Activated B cell treated with CpG ODN at 0.5 μM for 24 hours (primary cell): ENCODE measurements at places on chromosomes 1 and 21.

GRCh38 chr1:204791453-204792353 is 79.0 kb upstream of the NFASC start:
- DNase-seq = peak; percentile 67

DNA sequence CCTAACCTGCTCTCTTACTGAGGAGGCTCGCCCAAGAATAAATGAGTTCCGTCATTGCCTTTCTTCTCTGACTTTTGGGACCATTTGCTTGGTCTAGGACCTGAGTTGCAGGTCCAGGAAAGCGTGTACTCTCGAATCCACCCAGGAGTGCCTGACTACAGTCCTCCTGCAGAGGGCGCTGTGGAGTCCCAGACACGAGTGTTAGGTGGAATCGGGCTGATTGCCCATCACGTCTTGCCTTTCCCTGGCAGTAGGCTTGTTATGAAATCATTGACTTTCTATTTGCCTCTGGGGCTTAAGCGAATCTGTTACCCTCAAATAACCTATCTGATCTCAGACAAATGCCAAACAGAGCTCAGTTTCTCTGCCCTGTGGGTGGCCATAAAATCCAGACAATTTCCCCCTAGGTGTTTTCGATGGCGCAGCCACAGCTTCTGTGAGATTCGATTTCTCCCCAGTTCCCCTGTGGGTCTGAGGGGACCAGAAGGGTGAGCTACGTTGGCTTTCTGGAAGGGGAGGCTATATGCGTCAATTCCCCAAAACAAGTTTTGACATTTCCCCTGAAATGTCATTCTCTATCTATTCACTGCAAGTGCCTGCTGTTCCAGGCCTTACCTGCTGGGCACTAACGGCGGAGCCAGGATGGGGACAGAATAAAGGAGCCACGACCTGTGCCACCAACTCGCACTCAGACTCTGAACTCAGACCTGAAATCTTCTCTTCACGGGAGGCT is at the start of gene IL20:
Gene IL20, plus strand, starts transcription at position 685 of the 733 bp plus-strand sequence. CDS start 230 bp downstream, outside the sequence.
- DNase-seq = peak; percentile 72

- no peak for DNase-seq
Measured at GRCh38 chr21:20902511-20902910, 95.7 kb upstream of the NCAM2 start.

DNA sequence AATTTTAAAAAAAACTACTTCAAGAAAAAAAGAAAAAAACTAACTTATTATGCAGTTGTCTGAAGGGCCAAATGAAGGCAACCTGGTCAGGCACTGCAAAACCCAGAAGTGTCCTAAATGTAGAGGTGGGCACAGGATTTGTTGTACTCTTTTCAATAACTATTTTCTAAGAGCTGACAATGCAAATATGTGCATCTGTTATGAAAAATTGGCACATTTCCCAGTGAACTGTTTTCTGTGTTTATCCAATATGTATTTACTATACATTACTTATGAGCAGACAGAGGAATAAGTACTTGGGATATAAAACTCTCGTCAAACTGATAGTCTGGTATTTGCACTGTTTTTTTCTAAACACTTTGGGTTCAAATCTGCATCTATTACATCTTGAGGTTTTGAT is 188.0 kb upstream of the C21orf91 start:
- DNase-seq = no peak

DNA sequence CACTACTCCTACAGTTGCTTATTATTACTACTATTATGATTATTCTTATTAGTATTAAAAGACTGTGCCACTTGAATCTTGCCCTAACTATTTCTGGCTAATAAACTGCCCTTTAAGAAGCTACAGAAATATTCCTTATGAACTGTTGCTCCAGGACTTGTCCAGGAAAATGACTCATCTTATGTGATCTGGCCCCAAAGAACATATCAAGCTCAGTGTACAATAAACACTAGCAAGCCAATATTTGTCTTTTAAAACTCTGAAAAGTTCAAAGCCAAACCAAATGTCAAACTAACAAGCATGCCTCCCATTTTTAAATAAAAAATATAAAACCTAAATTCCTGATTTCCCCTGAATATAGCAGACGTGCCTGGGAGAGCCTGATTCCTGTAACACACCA is 88.7 kb upstream of the SIM2 start:
- DNase-seq = no peak

DNA sequence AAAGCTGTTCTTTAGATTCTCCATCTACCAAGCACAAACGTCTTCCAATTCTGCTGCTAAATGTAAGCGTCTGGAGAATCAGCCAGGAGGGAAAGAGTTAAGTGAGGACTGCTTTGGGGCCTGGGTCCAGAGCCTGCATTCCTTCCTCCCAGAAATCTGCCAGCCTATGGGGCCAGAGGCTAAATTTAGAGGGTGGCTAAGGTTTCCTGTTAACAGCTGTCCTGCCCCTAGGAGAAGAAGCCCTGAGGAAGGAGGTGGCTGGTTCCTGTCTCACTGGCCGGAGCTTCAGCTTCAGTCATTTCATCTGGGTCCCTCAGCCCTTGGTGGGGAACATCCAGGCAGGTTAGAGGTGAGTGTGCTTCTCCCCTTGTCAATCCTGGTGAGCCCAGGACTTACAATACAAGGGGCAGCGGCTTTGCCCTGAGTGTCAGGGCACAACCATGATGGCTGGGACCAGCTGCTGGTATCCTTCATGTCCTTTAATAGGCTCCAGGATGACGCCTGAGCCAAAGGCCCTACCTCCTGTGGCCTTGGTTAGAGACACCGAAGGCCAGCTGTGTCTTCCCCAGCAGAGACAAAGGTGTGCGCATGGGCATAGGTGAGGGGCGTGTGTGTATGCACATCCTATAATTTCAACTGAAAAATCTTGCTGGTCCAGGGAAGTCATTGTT is at the start of gene STYXL2:
Gene STYXL2, plus strand, starts transcription at position 230 of the 671 bp plus-strand sequence. CDS start 775 bp downstream, outside the sequence.
- DNase-seq = no peak

- no peak for DNase-seq
Measured at GRCh38 chr1:47675721-47676120, 237.9 kb downstream of the FOXD2 start.

- no peak for DNase-seq
Measured at GRCh38 chr1:207808322-207808705, 56.5 kb downstream of the CD46 start.

DNA sequence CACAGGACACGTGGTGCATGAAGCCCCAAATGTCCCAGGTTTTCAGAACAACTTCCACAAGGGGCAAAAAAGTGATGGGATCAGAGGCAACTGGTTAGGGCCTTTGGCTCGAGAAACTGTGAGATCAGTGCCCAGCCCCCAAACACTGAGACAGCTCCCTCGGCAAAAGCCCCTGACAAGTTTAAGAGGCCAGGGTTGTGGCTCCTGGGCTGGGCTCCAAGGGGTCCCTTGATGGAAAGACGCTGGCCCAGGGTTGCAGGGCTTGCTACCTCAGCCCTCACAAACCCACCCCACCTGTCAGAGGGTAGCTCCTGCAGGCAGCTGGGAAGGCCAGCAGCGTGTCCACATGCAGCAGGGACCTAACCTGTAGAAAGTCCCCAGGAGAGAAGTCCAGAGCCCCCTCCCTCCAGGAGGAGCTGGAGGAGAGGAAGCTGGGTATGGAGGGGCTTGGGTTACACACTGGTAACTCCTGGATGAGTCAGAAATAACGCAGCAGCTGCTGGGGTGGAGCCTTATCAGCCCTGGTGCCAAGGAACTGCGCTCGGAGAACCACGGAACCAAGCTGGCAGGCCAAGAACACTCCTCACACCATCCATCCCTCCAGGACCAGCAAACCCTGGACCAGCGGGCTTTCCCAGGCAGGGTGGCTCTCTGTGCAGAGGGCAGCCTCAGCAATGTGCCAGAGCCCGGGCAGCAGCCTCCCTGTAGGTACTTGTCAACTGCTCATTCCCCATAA is 37.5 kb downstream of the CTNNBIP1 start:
- DNase-seq = no peak

DNA sequence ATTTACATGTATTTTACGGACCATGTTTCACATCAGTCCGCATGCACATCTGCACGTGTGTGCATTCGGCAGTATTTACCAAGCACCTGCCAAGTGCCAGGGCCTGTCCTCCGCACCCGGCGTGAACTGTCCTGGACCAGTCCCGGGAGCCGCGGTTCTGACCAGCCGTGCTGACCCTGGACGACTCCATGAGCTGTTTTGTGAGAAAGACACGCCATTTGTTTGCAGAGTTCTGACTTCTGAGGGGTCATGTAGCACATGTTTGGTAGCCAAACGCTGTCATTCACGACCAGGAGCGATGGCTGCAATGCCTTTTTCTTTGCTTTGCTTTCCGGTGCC is 3.3 kb upstream of the OLIG2 start:
- DNase-seq = no peak

DNA sequence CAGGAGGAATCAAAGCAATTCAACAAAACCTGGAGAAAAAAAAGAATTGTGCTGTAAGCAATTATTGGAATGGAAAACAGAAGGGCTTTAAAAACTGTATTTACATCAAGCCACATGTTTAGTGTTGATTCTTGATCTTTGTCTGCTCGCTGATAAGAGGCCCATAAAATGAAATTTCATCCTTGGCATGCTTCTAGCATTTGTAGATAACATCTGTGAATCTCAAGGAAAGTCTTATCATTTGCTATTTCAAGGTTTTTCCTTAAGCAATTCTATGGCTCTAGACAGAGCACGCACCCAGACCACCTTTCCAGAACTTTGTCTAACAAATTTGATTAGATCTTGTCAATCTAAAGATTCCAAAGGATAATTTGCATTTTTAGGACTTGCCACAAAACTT is 181.0 kb upstream of the FGGY start:
- no peak for DNase-seq

GRCh38 chr1:174072581-174072980 is 50.4 kb upstream of the RC3H1 start:
- no peak for DNase-seq

DNA sequence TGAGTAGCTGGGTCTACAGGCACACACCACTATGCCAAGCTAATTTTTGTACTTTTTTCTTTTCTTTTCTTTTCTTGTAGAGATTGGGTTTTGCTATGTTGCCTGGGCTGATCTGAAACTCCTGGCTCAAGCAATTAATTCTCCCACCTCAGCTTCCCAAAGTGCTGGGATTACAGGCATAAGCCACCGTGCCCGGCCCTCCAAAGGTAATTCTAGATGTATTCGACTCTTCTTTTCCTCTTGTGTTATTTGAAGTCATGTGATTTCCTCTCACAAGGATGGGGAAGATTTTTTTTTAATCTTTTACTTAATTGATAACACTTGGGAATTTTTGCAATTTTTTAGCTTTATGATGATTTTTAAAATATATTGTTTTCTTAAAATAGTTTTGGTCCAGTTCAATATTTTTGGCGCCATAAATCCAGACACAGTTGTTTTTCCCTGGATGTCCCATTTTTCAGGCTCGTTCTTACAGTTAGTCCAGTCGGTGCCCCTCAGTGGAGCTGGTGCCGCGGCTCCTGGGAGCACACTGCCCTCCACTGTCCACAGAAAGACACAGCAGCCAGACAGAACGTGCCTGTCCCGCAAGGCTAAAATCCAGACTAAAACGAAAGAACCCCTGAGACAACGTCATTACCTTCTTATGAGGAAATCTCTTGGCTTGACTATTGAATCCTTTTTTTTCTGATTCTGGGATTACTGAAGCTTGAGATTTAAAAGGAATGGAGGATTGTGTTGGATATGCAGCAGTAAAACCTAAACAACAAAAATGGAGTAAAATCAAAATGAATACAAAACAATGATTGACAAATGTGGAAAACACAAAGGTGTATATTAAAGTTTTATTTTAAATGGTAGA is 22.4 kb downstream of the STPG1 start:
- DNase-seq = peak; percentile 55
